Foreskin fibroblast (primary cell): ENCODE measurements at places on chromosomes 13 and 19.
A peak's percentile ranks its signal among the peaks of the same experiment; 100 is the strongest.

GRCh38 chr13:81686877-81687276 is 1346.0 kb upstream of the SPRY2 start:
- DNase-seq = peak; percentile 1

DNA sequence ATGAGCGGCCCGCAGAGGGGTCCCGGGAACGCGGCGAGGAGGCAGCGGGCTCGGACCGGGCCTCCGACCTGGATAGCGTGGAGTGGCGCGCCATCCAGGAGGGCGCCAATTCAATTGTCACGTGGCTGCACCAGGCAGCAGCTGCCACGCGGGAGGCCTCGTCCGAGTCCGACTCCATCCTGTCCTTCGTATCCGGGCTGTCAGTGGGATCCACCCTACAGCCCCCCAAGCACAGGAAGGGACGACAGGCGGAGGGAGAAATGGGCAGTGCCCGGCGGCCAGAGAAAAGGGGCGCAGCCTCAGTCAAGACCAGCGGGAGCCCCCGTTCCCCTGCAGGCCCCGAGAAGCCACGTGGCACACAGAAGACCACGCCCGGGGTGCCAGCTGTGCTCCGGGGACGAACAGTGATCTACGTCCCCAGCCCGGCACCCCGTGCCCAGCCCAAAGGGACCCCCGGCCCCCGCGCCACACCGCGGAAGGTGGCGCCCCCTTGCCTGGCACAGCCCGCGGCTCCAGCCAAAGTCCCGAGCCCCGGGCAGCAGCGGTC is 10.7 kb downstream of the C19orf25 start:
- DNase-seq = no peak

DNA sequence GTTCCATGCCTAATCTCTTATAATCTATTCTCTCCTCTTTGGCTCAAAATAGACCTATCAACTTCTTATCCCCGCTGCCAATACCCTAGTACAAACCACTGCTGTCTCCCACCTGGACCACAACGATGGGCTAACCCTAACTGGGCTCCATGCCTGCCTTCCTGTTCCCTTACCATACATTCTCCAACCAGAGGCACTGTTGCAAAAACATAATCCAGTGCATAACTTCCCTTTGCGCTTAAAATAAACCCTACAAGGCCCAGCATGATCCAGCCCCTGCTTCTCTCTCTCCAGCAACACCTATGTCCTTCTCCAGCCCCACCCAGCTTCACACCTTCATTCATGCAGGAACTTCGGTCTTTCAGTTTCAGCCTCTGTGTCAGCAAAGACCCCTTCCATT is 27.4 kb upstream of the CEBPA start:
- DNase-seq = no peak

GRCh38 chr13:112078216-112078615 is 11.3 kb downstream of the SOX1 start:
- DNase-seq = no peak

GRCh38 chr13:110876609-110877008 is 38.3 kb downstream of the ANKRD10 start:
- no peak for DNase-seq

DNA sequence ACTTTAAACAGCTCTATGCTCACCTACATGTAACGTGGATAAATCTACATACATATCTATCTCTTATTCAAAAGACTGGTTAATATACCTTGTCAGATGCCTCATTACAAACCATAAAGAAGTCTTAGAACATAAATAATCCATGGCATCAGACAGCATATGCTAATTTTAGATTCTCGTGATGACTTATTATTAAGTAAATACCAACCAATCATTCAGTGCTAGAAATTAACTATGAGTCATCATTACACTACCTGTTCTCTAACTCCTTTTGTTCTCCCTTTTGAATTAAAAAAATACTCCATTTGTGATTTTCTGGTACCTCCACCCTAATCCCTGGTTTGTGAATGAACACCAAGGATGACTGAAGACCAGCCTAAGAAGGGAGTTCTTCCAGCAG is 754.3 kb upstream of the ARGLU1 start:
- DNase-seq = no peak

- peak; percentile 35 for DNase-seq
Observed at GRCh38 chr13:41061914-41062837, 867 bp downstream of the WBP4 start.

DNA sequence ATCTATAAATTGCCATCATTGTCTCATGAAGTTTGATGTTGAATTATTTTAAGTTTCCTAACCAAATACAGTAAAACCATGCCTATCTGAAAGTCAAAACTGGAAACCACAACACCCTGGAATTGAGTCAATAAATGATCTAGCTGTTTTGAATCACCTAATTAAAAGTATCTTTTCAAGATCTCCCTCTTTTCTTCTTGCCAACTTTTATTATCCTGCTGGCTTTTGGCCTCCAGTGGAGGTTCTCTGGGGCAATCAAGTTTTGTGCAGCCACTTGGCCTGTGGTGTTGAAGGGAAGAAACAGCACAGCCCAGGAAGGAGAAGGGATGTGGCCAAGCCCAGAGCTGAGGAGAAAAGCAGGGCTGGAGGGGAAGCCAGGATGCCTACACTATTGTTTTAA is 255.4 kb downstream of the COG6 start:
- no peak for DNase-seq

GRCh38 chr13:113220877-113221276 is 11.5 kb downstream of the CUL4A start:
- no peak for DNase-seq

GRCh38 chr13:43057653-43058317 is 34.4 kb downstream of the DNAJC15 start:
- DNase-seq = no peak

GRCh38 chr13:50898338-50898737 is 11.3 kb upstream of the RNASEH2B start:
- no peak for DNase-seq

GRCh38 chr13:28684257-28684656 is 25.3 kb downstream of the POMP start:
- DNase-seq = no peak
